ENCODE measurements at places on chromosomes 7 and 10.

DNA sequence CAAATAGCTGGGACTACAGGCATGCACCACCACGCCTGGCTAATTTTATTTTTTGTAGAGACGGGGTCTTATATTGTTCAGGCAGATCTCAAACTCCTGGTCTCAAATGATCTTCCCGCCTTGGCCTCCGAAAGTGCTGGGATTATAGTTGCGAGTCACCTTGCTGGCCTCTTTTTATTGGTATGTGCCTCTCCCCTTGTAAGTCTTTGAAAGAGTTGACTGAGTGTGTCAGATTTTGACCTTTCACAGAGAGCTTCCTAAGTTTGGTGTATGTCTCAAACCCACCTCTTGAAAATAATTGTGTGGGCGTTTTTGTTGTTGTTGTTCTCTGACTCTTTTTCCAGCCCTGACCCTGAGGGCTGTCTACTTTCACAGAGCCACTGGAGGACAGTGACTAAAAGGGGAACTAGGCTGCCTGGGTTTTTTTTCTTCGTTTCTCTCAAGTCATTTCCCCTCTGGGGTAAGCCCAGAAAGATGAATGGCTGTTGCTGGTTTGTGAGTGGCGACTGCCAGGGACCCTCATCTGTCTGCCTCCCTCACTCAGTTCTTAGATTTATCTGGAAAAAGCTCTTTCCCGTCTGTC lies 262.8 kb downstream of the ZEB1 start:
- no peak for DNase-seq

DNA sequence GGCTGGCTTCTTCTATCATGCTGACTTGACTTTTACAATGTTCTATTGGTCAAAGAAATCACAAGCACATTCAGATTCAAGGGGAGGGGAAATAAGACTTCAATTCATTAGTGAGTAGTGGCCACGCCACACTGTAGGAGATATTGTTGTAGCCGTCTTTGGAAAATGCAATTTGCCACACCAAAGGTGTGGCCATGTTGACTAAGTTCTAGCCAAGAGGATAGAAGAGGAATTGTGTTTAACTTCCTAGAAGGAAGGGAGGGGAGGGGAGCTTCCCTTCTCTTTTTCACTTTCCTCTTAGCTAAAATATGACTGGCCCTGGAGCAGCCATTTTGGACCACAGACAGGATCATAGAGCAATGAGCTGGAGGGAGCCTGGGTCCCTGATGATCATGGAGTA lies 3.4 kb upstream of the PRKAR2B start:
- DNase-seq, result no peak

GRCh38 chr7:126780993-126781392 lies 471.7 kb downstream of the GRM8 start:
- DNase-seq, result no peak

- no peak for DNase-seq
Observed at GRCh38 chr10:78371136-78371535, 337.5 kb downstream of the RPS24 start.

GRCh38 chr10:3828404-3829155 lies 43.6 kb upstream of the KLF6 start:
- no peak for DNase-seq

GRCh38 chr7:96026611-96027010 lies 254.3 kb downstream of the DYNC1I1 start:
- DNase-seq, result no peak

DNA sequence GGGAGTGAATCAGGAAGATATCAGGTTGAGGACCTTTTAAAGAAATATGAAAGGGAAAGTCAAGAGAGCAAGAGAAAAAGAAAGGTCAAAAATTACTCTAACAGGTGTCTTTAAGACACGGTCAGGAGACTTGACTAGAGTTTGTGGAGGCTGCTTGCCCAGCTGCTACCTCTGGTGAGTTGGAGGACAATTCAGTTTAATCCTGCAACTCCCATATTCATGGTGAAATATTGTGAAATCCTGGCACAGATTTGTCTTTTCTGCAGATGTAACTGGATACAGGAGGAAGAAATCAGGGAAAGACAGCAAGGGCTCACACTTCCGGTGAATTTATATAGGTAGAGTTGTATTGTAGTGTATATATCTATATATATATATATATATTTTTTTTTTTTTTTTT lies 93.5 kb downstream of the AKAP9 start:
- DNase-seq, result no peak

All from stimulated activated CD4-positive, alpha-beta T cell treated with anti-CD3 and anti-CD28 coated beads, Interleukin-1b, Interleukin-23, amount 100 ng/mL, for 1 hour (primary cell).